ENCODE measurements at places on chromosomes 6 and 20.

GRCh38 chr6:6686176-6686575 lies 97.7 kb downstream of the LY86 start:
- DNase-seq, result no peak

DNA sequence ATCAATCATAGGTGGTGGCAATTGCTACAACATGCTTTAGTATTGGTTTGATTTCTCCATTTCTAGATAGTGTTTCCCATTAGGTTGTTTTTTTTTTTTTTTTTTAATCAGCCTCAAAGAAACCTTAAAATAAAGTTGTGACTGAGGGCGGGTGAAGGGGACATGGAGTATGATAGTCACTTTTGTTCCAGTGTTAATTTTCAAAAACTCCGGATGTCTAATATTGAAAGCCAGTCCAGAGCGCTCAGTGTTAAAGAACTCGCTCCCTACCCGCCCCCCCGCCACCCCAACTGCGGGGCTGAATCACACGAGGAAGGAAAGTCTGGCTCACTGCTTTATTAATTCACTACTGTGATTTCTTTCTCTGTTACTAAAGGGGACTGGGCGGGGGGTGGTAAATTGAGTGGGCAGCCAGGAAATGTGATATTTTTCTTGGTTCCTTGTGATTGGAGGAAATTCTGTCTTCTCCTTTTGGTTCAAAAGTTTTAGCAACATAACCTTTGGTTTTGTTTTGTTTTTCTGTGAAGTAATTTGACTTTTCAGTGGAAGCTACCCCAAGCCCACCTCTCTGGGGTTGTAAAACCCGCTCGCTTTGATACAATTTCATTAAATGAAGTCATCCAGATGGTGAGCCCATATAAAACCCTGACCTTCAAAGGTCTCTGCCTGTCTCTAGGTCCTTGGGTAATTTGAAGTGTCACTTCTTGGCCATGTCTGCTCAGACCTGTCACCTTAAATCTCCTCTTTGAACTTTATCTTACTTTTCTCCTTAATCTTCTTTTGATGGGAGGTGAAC lies 38.0 kb downstream of the TNFAIP3 start:
- DNase-seq, result peak; percentile 32

GRCh38 chr6:117451671-117452070 lies 25.9 kb upstream of the ROS1 start:
- DNase-seq, result no peak

- no peak for DNase-seq
Measured at GRCh38 chr6:29994826-29995225, 52.5 kb downstream of the HLA-A start.

GRCh38 chr6:89495961-89496535 lies 63.1 kb downstream of the ANKRD6 start:
- no peak for DNase-seq

DNA sequence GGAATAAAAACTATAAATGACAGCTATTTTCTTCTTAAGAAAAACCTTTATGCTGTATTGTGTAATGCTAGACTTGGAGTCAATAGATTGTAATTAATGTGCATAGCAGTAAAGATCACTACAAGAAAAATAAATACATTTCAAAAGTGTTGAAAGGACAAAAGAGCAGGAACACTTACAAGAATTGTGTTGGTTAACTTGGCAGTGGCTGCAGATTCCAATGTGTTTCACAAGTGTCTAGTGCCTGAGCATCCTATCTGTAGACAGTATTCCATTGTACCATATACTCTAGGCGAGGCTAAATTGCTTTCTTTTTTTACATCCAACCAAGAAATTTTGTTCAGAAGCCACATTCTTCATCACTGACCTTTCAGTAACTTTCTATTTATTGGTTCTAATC lies 924.1 kb downstream of the EPHA7 start:
- DNase-seq, result no peak

GRCh38 chr6:165929607-165930006 lies 238.0 kb downstream of the TBXT start:
- no peak for DNase-seq

GRCh38 chr6:108164815-108165706 lies 761 bp upstream of the NR2E1 start:
- DNase-seq, result no peak

Measured in HT-29 (cell line).